Brain microvascular endothelial cell (primary cell): ENCODE measurements at places on chromosomes 6 and 20.

DNA sequence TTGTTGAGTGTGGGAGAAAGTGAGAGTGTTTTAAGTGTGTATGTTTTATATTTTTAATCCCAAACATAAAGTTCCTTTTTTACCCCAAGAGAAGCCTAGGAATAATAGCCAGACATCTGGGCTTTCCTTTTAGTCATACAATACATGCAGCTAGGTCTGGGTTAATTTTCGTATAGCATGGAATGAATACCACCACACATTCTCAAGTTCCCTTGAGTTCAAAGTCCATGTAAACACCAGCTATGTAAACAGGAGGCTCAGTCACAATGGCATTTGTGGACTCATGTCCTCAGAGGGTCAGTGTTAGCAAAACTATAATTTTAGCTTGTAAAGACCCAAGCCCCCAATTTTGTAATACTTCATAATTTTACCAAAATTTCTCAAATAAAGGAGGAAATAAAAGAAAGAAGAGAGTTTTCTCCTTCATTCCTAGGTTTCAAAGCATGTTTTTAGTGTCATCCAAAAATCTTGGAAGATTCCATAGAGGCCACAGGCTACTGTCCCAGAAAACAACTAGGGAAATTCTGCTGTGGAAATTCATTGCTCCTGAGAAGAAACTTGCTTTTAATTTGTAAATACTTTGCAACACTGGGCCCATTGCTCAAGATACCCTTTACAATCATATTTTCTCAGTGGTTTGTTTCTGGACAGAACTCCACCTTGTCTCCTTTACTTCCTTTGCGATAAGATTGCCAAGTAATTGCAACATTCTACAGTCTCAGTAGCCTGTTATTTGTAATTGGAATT lies 671.2 kb downstream of the COL12A1 start:
- DNase-seq: peak; percentile 71

GRCh38 chr6:35168461-35168861 lies 27.3 kb upstream of the TCP11 start:
- DNase-seq: no peak

DNA sequence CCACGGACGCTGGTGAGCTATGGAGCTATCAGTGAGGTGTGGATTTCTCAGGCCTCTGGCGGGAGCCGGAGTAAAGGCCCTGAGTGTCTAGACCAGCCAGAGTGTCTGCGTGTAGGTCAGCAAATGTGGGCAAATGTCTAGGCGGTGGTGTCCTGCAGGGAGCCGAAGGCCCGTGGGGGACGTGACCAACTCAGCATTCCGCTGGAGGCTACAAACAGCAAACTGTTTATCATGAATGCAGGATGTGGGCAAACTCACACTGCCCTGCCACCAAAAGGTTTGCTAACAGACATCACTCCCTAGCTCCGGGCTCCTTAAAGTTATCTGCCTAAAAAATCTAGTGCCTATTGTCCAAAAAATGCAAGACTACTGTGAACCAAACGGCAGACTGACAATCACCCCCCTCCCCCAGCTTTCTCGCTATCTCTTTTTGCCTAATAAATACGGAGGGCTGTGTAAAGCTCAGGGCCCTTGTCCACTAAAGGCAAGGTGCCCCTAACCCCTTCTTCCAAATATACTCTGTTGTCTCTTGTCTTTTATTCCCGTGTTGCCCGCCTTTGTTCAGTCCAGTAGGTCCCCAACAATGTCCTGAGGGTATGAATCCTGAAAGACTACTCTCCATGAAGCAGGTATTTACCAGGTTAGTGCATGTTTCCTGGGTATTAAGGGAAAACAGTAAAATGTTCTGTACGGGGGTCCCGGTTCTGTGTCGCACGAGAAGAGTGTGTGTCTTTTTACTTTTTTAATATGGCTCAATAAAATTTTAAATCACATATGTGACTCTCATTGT lies 29.0 kb upstream of the AFDN start:
- no peak for DNase-seq

DNA sequence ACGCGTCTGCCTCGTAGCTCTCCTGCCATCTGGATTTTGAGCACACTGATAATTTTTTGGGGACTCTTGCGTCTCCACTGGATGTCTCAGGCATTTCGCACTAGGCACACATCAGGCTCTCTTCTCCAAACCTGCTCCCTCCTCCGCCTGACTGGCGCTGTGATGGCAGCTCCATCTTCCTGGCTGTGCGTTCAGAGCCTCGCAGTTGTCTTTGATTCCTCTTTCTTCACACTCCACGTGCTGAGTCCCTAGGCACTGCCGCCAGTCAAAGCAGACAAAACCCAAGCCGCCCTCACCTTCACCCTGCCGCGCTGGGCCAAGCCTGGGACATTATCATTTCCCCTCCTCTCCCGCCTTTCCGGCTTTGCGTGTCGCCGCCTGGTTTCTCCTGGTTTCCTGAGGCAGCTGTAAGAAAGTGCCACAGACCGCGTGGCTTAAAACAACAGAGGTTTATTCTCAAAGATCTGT lies 778 bp downstream of the PSMG4 start:
- DNase-seq: peak; percentile 34

- DNase-seq: no peak
Measured at GRCh38 chr6:124470803-124471202, 491.4 kb upstream of the RNF217 start.

DNA sequence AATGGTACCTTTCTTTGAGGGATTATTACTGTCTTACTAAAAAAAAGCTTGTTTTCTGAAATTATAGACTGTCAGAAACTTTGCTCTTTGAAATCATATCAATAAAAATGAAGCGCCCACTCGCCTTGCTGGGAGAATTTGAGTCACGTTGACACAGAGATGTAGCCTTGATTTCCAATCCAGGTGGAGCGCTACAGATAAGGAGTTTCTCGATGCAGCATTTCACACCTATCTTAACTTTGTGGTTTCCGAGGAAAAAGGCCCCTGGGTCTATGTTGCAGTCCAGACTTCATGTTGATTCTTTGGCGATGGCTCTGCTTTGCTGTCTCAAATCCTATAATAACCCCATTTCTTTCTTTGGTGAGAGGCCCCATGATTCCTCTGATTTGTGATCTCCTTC lies 158.1 kb upstream of the ARG1 start:
- DNase-seq: no peak

DNA sequence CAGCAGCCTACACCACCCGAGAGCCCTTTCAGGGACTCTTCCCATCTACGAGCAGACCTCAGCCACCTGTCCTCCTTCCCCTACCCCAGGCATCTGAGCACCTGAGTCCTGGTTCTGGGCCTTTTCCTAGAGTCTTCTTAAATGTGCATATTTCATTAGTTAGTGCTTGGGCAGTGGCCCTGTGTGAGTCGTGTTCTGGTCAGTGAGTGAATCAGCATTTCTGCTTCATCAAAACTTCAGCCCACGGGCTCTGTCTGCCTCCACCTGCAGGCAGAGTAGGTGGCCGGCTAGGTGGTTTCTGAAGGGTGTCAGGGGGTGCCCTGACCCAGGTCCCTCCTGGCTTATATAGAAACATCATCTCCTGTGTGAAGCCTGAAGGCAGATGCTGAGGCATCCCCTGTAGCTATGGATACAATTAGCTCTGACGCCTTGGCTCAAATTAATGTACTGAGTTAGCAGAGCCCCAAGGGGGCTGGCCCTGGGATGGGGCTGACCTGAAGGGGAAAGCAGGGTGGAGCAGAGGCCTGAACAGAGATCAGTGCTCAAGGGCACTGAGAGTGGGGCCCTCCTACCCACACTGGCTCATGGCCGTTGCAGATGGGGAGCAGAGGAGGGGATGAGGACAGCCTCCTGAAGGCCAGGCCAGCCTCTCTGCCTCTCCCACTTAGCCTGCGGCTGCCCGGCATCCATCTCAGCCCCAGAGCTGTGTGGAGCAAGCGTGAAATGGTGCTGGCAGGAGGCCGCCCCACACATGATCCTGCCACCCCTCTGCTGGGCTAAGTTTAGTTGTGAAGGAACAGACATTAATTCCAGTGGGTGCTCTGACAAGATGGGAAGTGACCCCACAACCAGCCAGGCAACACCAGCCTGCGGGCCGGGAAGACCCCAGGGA lies 13.6 kb downstream of the IP6K3 start:
- no peak for DNase-seq

- no peak for DNase-seq
Measured at GRCh38 chr6:89581689-89582088, 56.9 kb downstream of the LYRM2 start.

GRCh38 chr6:34904990-34905613 lies 16.0 kb downstream of the ANKS1A start:
- no peak for DNase-seq

GRCh38 chr6:125193208-125193607 lies 39.6 kb downstream of the TPD52L1 start:
- no peak for DNase-seq

- peak; percentile 53 for DNase-seq
Measured at GRCh38 chr6:16729183-16729691, 32.0 kb downstream of the ATXN1 start.

- DNase-seq: no peak
Measured at GRCh38 chr20:63323357-63323981, 30.5 kb downstream of the COL20A1 start.

GRCh38 chr20:34452281-34452982 lies 63.8 kb upstream of the DYNLRB1 start:
- no peak for DNase-seq

GRCh38 chr6:132132924-132133639 lies 181.9 kb upstream of the CCN2 start:
- peak; percentile 66 for DNase-seq

GRCh38 chr6:130900913-130901312 lies 73.7 kb downstream of the SMLR1 start:
- peak; percentile 81 for DNase-seq

- peak; percentile 94 for DNase-seq
Measured at GRCh38 chr6:158488065-158488464, 71.8 kb upstream of the TMEM181 start.

- no peak for DNase-seq
Measured at GRCh38 chr6:36598326-36598725, 4.2 kb downstream of the SRSF3 start.

DNA sequence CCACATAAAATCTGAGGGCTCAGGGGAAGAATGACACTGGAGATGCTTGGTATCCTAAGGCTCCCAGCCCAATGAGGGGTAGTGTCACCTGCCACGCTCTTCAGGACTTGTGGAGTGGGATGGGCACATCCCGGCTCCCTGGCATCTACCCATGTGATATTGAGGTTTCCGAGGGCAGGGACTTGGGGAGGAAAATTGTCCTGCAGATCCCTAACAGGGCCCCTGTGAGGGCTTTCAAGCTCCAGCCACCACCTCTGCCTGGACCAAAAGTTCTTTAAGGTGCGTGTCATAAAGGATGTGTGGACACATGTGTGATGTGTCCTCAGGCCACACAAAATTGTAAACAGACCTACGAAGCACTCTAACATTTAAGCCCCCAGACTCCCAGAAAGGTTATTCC lies 2.5 kb downstream of the SCML4 start:
- DNase-seq: no peak

DNA sequence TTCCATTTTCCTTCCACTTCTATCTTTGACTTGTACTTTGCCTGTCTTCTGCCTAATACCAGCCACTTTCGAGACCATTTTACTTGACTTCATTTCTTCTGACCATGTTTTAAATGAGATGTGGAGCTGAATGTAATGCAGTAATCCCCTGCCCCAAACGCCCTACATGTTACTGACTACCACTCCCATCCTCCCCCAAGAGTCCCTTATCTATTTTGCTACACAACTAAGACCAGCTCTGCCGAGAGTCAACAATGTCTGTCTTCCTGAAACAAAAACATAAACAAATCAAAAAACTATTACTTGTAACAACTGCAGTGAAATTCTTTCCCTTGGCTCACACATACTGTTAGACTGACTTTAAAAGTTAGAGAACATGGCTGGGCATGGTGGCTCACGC lies 27.1 kb upstream of the KIAA1586 start:
- DNase-seq: no peak

DNA sequence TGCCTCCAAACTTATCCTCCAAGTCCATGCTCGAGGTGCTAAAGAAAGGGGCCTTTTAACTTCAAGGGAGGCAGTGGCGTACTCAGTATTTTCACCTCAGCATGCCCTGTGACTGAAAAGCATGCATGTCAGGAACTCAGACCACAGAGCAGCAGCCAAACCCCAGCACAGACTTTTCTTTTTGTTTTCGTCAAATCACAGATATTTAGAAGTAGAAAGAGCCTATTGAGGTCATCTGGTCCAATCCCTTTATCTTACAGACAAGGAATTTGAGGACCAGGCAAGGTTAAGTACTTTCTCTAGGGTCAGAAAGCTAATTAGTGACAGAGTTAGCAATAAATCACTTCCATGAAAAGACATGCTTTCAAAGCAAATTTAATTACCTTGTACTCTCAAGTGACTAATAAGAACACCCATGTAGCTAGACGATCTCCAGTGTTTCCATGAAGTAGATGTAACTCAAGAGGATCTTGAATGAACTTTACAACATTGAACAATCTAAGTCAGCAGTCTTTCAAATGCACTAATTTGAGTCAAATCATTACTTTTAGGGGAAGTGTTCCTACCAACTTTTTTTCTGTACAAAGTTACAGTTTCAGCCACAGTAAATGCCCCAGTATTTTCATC lies 35.9 kb downstream of the MOXD1 start:
- no peak for DNase-seq

DNA sequence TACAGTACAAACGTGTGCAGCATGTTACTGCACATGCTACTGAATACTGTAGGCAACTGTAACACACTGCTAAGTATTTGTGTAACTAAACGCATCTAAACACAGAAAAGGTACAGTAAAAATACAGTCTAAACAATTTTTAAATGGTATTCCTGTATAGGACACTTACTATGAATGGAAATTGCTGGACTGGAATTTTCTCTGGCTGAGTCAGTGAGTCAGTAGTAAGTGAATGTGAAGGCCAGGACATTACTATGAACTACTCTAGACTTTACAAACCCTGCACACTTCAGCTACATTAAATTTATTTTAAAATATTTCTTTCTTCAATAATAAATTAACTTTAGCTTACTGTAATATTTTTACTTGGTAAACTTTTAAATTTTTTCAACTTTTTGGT lies 225.0 kb upstream of the TENT5A start:
- peak; percentile 28 for DNase-seq

DNA sequence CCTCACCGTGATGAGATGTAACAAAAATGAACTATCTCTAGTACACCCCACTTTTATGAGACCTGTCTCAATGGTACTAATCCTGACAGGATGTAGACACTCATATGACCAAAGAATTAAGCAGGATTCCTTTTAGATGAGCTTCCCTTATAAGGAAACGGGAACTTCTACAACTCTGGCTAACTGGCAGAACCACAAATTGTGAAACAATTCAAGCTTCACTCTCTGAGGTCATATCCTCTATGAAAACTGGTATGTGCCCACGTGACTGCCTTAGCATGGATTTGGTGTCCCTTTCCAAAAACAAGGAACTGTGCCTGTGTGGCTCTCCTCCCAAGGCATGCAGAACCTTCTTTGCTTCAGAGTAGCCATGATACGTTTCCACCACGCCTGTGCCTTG lies 14.1 kb upstream of the CPNE5 start:
- DNase-seq: peak; percentile 69
